ENCODE measurements at places on chromosomes 7 and 10. TPM values are rescaled to one million over a fixed set of nuclear protein-coding genes. Genes with fewer than 3 reads are reported as not detected.

- no peak for DNase-seq
- H3K4me1 ChIP-seq: no peaks in the 10 kb centered on the region
- H3K36me3 ChIP-seq: no peaks in the 10 kb centered on the region
- peaks cover 34% of the 10 kb centered on the region for H3K27me3 ChIP-seq
- H3K4me3 ChIP-seq: no peak overlapping the region
These were observed 128.0 kb downstream of the ADRA2A start for GRCh38 chr10:111204838-111205237.

DNA sequence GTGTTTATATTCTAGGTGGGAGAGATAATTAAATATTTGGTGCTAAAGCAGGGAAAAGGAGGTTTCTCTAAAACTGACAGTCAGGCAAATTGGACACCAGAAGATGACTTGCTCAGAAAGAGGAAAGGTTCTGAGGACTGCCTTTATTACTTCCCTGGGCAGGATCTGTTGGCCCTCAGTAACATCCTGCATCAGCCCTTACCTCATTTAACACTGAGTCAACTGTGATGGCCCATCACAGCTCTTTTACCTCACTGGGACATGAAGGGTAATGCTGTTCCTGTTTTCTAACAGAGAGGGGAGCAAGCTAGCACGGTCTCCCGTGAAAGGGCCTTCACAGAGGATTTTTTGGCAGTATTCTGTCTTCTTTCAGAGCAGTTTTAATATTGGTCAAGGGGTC is 12.0 kb downstream of the PPP1R17 start:
- no peak for DNase-seq
- H3K27me3 ChIP-seq: peaks cover 6% of the 10 kb centered on the region
- H3K36me3 ChIP-seq: no peaks in the 10 kb centered on the region
- no peak overlapping the region for H3K4me3 ChIP-seq
- no peaks in the 10 kb centered on the region for H3K4me1 ChIP-seq

DNA sequence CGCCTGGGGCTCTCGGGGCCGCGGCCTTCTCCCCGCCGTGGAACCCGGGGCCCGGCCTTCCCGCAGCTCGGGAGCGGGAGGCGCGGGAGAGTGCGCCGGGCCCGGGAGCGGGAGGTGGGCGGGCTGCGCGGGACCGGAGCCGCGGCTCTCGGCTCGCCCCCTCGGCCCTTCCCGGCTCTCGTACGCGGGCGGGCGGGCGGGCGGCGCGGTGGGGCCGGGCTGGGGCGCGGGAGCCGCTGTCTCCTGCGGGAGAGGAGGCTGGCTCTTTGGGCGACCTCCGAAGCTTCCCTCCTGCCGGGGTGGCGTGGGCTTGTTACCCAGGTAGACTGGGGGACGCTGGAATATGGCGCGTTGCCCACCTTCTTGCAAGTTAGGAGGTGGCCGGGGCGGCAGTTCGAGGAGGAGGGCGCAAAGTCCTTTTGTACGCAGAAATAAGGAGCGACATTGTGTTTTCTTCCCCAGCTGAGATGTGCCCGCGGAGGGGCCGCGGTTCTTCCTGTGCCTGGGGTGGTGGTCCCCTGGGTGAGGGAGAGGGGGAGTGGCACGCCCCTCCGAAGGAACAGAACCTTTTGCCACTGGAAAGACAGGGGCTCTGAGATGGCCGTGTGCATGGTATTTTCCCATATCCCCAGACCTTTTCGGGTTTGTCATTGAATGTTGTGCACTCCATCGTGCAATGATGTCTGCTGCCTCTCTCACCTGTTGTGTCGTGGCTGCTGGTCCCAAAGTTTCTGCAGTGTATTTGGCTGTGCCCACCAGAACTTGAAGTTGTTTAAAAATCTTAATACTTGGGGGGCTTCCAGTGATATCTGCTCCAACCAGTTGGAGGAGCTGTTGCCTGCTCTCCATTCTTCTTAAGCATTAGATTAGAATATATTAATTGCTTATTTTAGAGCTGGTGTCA is 844 bp downstream of the NRF1 start:
- peaks cover 80% of the 10 kb centered on the region for H3K4me1 ChIP-seq
- peak overlapping the region; percentile 81 for H3K27ac ChIP-seq
- H3K27me3 ChIP-seq: no peaks in the 10 kb centered on the region
- H3K4me3 ChIP-seq: peak overlapping the region; percentile 95
- no peaks in the 10 kb centered on the region for H3K36me3 ChIP-seq

DNA sequence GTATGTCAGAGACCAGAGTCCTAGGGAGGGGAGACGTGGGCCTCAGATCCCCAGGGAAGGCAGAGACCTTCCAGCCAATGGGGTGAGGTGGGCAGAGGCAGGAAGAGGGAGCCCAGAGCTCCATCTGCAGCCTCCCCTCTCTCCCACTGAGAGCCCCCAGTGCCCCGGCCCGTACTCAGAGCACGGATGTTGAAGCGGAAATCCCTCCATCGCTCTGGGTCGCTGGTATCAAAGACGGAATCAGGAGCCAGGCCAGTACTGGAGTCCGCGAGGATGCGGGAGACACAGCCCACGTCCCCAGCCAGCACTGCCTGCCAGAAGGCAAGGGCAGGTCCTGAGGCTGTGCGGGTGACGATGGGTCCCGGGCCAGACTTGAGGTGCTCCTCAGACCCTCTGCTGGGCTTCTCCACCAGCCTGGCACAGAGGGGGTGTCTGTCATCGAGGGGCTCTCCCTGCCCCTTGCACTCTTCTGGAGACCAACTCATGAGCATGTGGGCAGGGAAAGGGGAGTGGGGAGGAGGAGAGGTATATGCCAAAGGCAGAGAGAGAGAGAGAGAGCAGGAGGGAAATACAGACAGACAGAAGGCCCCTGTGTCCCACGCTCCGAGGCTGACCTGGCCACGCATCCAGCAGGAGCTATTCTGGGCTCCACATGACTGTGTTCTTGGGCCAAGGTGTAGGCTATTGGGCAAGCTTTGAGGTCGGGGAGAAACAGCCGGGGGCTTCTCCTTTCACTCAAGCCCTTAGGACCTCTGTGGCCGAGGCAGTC is at the start of gene ASB10:
Gene ASB10 (minus strand): TSS at position 611 of the 769 bp plus-strand sequence. CDS start 120 bp downstream, at position 491.
- no peaks in the 10 kb centered on the region for H3K4me1 ChIP-seq
- H3K27me3 ChIP-seq: no peaks in the 10 kb centered on the region

The MRC1 gene
- total RNA-seq: 1.2 TPM

The SLC26A5 gene
- not detected for total RNA-seq
